Tibial nerve (tissue), 4 donors: ENCODE measurements at places on chromosomes 2 and 18. TPM values are rescaled to one million over a fixed set of nuclear protein-coding genes. Genes with fewer than 3 reads are reported as not detected.
A peak's percentile ranks its signal among the peaks of the same experiment; 100 is the strongest.

DNA sequence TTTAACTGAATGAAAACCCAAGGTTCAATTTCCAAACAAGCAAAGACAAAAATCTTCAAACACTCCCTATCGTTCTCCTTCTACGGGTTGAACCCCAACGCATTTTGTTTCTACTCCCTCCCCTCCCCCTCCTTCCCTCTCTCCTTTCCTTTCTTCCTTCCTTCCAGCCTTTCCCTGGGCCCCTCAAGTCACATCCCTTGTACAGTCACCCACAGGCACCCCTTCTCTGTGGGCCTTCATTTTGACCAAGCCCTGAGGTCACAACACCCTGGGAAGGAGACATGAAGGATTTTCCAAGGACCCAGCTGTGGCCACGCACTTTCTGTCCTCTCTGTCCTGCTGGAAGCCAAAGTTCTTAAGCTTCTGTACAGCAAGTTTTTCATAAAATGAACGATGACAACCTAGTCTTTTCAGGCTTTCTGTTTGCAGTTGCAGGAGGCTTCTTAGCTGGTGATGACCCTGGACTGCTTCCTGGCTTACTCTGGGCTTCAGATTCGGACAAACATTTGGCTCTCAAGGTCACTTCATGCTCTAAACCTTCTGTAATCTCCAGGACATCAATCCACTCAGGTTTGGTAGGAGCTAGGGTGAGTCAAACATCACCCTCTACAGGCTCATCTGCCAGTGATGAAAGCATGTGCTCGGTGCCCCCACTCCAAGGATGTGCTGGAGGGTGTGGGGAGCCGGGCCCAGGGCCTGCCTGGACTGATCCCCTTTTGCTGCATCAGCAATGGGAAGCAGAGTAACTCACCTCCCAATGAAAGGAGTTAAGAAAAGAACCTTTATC lies 25.5 kb downstream of the TMEM247 start:
- no peaks in the 10 kb centered on the region for H3K36me3 ChIP-seq
- no peak for DNase-seq
- H3K4me1 ChIP-seq, result no peaks in the 10 kb centered on the region
- H3K4me3 ChIP-seq, result no peak overlapping the region
- no peak overlapping the region for H3K27ac ChIP-seq
- no peaks in the 10 kb centered on the region for H3K27me3 ChIP-seq

- no peaks in the 10 kb centered on the region for H3K27me3 ChIP-seq
- H3K4me1 ChIP-seq, result no peaks in the 10 kb centered on the region
- DNase-seq, result no peak
- peak overlapping the region; percentile 91 for H3K27ac ChIP-seq
These were observed 117.3 kb upstream of the SEC11C start for GRCh38 chr18:59022167-59022945.

MRO gene
- total RNA-seq, result 1.4 TPM

GDF7 gene
- 17.0 TPM for total RNA-seq

ADAM23 gene
- 2.9 TPM for total RNA-seq

DNA sequence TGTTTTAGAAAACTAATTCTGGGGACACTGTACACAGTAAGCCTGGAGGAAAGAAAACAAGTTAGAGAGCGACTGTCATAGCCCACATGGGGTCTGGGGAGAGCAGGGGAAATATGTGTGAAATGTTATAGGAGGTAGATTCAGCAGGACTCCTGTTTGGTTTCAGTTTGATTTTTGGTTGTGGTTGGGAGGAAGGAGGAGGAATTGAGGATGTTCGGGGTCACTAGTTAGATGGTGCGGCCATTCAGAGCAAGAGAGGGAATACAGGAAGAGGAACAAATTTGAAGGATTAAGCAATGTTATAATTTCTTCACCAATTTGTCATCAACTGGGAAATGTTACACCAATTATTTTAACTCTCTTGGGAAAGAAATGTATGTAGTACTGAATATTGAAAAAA lies 25.1 kb downstream of the TTC39C start:
- H3K27me3 ChIP-seq, result no peaks in the 10 kb centered on the region
- H3K4me1 ChIP-seq, result peaks cover 3% of the 10 kb centered on the region
- no peak overlapping the region for H3K27ac ChIP-seq
- H3K36me3 ChIP-seq, result no peaks in the 10 kb centered on the region
- DNase-seq, result no peak

- H3K36me3 ChIP-seq, result no peaks in the 10 kb centered on the region
- H3K4me3 ChIP-seq, result no peak overlapping the region
- no peak overlapping the region for H3K27ac ChIP-seq
- H3K4me1 ChIP-seq, result no peaks in the 10 kb centered on the region
- H3K27me3 ChIP-seq, result no peaks in the 10 kb centered on the region
- no peak for DNase-seq
These were observed 96.4 kb downstream of the CYRIA start for GRCh38 chr2:16568998-16569784.

STAT1 gene
- total RNA-seq, result 40.2 TPM
